ENCODE measurements at places on chromosomes 6 and 20.

- no peaks in the 10 kb centered on the region for H3K36me3 ChIP-seq
- H3K27me3 ChIP-seq = no peaks in the 10 kb centered on the region
- DNase-seq = no peak
- no peaks in the 10 kb centered on the region for H3K4me1 ChIP-seq
Measured at GRCh38 chr6:106422534-106422933, 62.0 kb downstream of the CRYBG1 start.

DNA sequence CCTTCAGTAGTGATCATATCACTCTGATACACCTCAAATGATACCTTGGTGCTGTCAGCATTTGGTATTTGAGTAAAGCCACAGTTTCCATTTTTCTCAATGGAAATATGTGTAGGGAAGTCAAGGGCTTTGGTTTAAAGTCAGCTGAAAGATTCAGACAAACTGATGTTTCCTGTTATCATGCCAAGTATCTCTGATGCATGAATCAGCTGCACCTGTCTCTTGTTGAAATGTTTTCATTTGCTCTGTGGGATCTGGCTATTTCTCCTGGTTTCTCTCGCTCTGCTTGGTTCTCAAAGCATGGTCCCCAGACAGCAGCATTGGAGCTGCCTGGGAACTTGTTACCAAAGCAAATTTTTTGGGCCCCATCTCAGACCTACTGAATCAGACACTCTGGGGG lies 23.5 kb downstream of the ZFP64 start:
- peaks cover 13% of the 10 kb centered on the region for H3K36me3 ChIP-seq
- H3K4me1 ChIP-seq = no peaks in the 10 kb centered on the region

DNA sequence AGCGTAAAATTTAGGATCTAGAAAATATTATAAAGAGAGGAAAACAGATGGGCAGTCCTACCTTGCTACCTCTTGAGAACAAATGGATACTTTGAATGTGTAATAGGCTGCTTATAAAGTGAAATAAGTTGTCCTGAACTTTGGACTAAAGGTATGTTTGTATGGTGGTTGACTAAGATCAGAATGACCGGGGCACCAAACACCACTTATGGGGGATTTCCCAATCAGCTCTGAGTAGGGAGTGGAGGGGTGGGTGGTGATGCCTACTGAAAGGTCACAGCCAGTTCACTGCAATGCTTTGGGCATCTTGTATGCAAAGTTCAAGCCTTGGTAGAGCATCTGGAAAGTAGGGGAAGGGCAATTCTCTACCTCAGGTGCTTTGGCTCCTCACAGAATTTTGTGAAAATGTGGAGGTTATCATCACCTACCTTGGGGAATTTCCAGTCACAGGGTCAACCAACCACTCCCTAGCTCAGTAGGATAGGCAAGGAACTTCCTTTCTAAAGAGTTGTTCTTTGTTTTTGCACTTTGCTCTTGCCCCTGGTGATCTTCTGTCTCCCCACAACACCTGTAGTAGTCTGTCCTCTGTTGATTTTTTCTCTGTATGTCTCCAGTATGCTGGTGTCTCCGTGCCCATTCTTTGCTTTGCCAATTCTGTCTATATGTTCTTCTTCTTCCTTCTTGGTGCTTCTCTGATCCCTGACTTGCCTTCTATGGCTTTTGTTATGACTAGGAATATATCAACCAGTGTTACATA lies at the start of gene TRIM31:
Gene TRIM31 (minus strand): TSS at position 88 of the 757 bp plus-strand sequence. CDS start 285 bp downstream, outside the sequence.
- H3K36me3 ChIP-seq = no peaks in the 10 kb centered on the region
- H3K27ac ChIP-seq = no peak within 1 kb of the TSS
- DNase-seq = no peak
- peaks cover 3% of the 10 kb centered on the region for H3K27me3 ChIP-seq
- H3K4me1 ChIP-seq = no peaks in the 10 kb centered on the region
- no peak within 1 kb of the TSS for H3K4me3 ChIP-seq

- H3K27ac ChIP-seq = no peak overlapping the region
- no peaks in the 10 kb centered on the region for H3K36me3 ChIP-seq
- H3K27me3 ChIP-seq = no peaks in the 10 kb centered on the region
- H3K4me1 ChIP-seq = no peaks in the 10 kb centered on the region
Measured at GRCh38 chr6:166716910-166717617, 90.0 kb upstream of the RPS6KA2 start.

DNA sequence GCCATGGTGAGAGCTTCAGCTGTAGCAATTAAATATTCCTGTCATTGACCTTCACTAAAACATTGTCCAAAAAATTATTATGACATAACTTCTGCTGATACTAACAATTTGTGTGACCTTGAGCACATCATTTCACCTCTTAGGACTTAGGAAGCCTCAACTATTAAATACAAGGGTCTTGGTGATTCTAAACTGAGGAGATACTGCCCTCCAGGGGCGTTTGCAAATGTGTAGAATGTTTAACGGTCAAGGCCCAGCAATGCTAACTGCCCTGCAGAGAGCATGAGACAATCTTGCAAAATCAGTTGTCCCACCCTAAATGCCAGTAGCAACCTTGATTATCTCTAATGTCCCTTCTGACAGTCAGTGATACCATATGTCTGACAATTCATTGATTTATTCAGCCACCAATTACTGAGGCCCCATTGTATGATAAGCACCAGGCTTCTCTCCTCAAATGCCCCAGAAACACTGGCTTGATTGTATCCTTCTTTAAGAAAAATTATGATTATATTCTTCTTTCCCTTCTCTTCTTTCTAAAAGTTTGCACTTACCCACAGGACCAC lies 284.1 kb upstream of the PLN start:
- H3K4me3 ChIP-seq = no peak overlapping the region
- no peak overlapping the region for H3K27ac ChIP-seq
- no peaks in the 10 kb centered on the region for H3K36me3 ChIP-seq
- no peaks in the 10 kb centered on the region for H3K27me3 ChIP-seq
- H3K4me1 ChIP-seq = no peaks in the 10 kb centered on the region

- H3K4me1 ChIP-seq = peaks cover 12% of the 10 kb centered on the region
- H3K27me3 ChIP-seq = no peaks in the 10 kb centered on the region
- no peak overlapping the region for H3K27ac ChIP-seq
- H3K36me3 ChIP-seq = no peaks in the 10 kb centered on the region
- DNase-seq = no peak
- no peak overlapping the region for H3K4me3 ChIP-seq
Measured at GRCh38 chr6:44657206-44657819, 269.8 kb downstream of the CDC5L start.

- peak; percentile 56 for DNase-seq
- no peak overlapping the region for H3K4me3 ChIP-seq
- no peaks in the 10 kb centered on the region for H3K36me3 ChIP-seq
- H3K4me1 ChIP-seq = peaks cover 14% of the 10 kb centered on the region
Measured at GRCh38 chr20:330233-331149, 5.1 kb downstream of the SOX12 start.

DNA sequence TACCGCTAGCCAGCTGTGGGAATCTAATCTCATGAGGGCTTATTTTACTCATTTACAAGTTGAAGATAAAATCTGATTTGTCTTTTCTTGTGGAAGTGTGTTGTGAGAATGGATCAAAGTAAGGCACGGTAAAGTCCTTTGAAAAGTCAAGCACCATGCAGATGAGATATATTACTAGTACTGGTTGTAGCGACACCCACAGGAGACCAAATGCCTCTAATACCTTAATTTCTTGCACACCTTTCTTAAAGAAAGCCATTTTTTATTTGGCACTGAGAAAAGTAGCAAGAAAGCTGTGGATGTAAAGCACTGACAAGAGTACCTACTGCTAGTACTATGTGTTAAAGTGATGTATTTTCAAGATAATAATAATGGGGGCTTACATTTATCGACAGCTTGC lies 191.0 kb upstream of the MMS22L start:
- no peak for DNase-seq
- no peaks in the 10 kb centered on the region for H3K4me1 ChIP-seq
- H3K4me3 ChIP-seq = no peak overlapping the region
- no peaks in the 10 kb centered on the region for H3K27me3 ChIP-seq
- H3K36me3 ChIP-seq = no peaks in the 10 kb centered on the region

DNA sequence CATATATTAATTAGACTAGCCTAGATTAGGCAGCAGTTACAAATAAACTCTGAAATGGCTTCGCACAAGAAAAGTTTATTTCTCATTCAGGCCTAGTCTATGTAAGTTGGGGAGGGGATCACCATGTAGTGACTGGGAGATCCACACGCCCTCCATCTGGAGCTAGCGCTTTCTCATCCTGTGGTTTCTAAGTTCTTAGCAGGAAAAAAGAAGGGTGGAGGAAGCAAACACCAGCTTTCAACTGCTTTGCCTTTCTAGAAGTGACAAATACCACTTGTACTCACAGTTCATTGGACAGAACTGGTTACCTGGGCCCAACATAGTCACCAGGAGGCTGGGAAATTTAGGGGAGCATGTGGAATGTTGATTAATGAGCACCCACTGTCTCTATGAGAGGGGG lies 46.6 kb downstream of the NDUFAF5 start:
- H3K4me3 ChIP-seq = no peak overlapping the region
- no peaks in the 10 kb centered on the region for H3K36me3 ChIP-seq
- no peak overlapping the region for H3K27ac ChIP-seq
- DNase-seq = no peak
- no peaks in the 10 kb centered on the region for H3K27me3 ChIP-seq

DNA sequence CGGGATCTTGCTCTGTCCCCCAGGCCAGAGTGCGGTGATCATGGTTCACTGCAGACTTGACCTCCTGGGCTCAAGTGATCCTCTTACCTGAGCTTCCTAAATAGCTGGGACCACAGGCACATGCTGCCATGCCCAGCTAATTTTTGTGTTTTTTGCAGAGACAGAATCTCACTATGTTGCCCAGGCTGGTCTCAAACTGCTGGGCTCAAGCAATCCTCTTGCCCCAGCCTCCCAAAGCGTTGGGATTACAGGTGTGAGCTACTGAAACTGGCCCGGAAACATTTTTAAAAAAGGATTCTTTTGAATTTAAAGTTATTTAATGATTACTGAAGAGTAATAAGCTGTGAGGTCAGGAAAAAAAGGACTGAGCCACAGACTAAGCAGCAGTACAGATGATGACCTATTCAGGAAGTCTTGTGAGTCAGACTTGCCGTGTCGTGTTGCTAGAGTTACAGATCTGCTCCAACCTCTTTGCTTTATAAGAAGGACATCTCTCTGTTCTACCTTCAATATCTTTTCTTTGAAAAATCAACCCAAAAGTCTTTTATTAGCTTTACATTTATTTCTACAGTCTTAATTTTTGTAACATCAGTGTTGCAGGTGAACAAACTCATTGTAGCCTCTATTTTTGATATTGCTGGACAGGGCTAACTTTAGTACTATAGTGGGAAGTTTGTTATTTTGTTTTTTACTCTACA lies 108.7 kb downstream of the NCOA3 start:
- H3K4me1 ChIP-seq = no peaks in the 10 kb centered on the region
- no peaks in the 10 kb centered on the region for H3K36me3 ChIP-seq
- DNase-seq = no peak
- no peak overlapping the region for H3K27ac ChIP-seq

- no peak for DNase-seq
- H3K4me1 ChIP-seq = no peaks in the 10 kb centered on the region
- H3K27ac ChIP-seq = no peak overlapping the region
- H3K36me3 ChIP-seq = no peaks in the 10 kb centered on the region
- H3K27me3 ChIP-seq = no peaks in the 10 kb centered on the region
Measured at GRCh38 chr6:51049983-51050877, 231.6 kb downstream of the TFAP2B start.

- H3K4me1 ChIP-seq = peaks cover 7% of the 10 kb centered on the region
- H3K36me3 ChIP-seq = no peaks in the 10 kb centered on the region
- no peak for DNase-seq
- no peaks in the 10 kb centered on the region for H3K27me3 ChIP-seq
Measured at GRCh38 chr6:121430514-121431460, 4.7 kb upstream of the GJA1 start.

DNA sequence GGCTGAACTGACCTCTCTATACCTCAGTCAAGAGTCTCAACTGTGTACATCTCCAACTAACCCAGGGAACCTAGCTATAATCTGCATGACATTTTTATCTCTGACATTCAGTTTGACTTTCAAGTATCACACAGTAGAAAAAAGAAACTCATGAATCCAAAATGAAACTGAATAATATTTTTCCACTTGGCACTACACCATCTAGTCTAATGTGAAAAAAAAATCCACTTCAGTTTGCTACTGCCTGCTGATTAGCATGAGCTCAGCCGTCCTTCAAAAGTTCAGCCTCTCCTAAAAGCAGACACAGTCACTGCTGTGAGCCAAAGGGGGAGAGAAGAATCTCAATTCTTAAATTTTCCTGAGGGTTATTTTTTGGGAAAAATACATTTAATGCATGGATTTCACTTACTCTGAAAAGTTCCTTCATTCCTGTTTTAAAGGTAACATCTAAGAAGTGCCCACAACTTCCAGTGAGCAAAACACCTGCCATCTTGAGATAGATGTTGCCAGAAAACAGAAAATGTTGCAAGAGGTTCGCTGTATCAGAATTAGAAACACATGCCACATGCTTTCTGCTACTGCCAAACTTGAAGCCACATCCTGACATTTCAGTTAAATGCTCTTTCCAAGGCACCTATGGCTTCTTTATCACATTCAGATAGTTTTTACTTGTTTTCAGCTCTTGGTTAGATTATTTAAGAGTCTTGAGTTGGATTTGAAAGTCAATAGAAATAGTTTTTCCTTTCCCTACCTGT lies 95.4 kb downstream of the MKKS start:
- H3K27ac ChIP-seq = no peak overlapping the region
- DNase-seq = no peak
- no peaks in the 10 kb centered on the region for H3K4me1 ChIP-seq
- no peaks in the 10 kb centered on the region for H3K27me3 ChIP-seq
- H3K4me3 ChIP-seq = no peak overlapping the region

- H3K4me1 ChIP-seq = no peaks in the 10 kb centered on the region
- H3K27me3 ChIP-seq = no peaks in the 10 kb centered on the region
- no peak for DNase-seq
- H3K36me3 ChIP-seq = no peaks in the 10 kb centered on the region
- no peak overlapping the region for H3K4me3 ChIP-seq
- H3K27ac ChIP-seq = no peak overlapping the region
Measured at GRCh38 chr6:123091091-123091895, 95.3 kb downstream of the CLVS2 start.

DNA sequence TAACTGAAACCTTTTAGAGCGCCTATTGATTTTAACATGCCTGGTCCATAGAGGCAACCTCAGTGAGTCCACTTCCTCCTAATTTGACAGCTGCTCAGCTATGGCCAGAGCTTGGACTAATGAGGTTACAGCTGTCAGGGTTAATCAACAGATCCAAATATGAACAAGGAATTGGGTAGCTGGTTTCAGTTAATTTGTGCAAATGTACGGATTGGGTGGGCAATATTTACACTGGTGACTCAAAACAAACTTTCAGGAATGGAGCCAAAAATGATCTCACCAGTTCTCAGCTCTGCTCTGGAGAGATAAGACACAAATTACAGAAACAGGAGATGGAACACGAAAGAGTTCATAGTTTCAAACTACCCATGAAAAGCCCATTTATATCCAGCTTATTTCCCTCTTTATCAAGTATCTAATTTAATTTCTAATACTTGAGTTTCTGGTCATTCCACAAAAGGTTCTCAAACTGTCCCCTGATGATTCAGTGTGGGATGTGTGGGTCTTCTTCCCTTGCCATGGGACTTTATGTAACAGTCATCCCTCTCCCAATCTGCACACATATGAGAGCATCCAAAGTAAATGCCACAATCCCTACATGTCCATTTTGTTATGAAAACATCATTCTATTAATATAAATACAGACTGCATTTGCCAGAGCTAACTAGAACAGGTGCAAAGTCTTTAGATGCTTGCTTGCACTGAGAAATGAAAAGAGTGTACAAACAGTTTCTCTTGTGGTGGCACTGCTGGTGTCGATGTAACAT lies 149.9 kb downstream of the RPS12 start:
- DNase-seq = no peak
- no peaks in the 10 kb centered on the region for H3K36me3 ChIP-seq
- H3K4me1 ChIP-seq = peaks cover 8% of the 10 kb centered on the region
- H3K4me3 ChIP-seq = no peak overlapping the region
- no peak overlapping the region for H3K27ac ChIP-seq
- no peaks in the 10 kb centered on the region for H3K27me3 ChIP-seq
